Fibroblast of the aortic adventitia (primary cell): ENCODE measurements at places on chromosomes 4 and X. TPM values are rescaled to one million over a fixed set of nuclear protein-coding genes. Genes with fewer than 3 reads are reported as not detected.

CT45A5 gene
- not detected in 2 replicates for total RNA-seq

ITGB1BP2 gene
- total RNA-seq = 2.6 and 6.2 TPM in 2 replicates

USP51 gene
- 2.2 and 3.8 TPM in 2 replicates for total RNA-seq

PRDM5 gene
- 18.4 and 25.8 TPM in 2 replicates for total RNA-seq

ENPEP gene
- 0.54 and 5.9 TPM in 2 replicates for total RNA-seq

PLP1 gene
- 2.3 TPM in 1 of 2 replicates, not detected in the other for total RNA-seq

NDNF gene
- 0.36 TPM in 1 of 2 replicates, not detected in the other for total RNA-seq

ARX gene
- not detected in 2 replicates for total RNA-seq

PCDH10 gene
- total RNA-seq = 6.8 and 16.9 TPM in 2 replicates

CDKL2 gene
- total RNA-seq = 1.3 and 7.5 TPM in 2 replicates
